ENCODE measurements at places on chromosomes 5 and 9.
A peak's percentile ranks its signal among the peaks of the same experiment; 100 is the strongest.

- DNase-seq: no peak
Observed at GRCh38 chr5:179271821-179272325, 73.4 kb downstream of the ADAMTS2 start.

- no peak for DNase-seq
Observed at GRCh38 chr9:136328011-136328621, 777 bp downstream of the GPSM1 start.

DNA sequence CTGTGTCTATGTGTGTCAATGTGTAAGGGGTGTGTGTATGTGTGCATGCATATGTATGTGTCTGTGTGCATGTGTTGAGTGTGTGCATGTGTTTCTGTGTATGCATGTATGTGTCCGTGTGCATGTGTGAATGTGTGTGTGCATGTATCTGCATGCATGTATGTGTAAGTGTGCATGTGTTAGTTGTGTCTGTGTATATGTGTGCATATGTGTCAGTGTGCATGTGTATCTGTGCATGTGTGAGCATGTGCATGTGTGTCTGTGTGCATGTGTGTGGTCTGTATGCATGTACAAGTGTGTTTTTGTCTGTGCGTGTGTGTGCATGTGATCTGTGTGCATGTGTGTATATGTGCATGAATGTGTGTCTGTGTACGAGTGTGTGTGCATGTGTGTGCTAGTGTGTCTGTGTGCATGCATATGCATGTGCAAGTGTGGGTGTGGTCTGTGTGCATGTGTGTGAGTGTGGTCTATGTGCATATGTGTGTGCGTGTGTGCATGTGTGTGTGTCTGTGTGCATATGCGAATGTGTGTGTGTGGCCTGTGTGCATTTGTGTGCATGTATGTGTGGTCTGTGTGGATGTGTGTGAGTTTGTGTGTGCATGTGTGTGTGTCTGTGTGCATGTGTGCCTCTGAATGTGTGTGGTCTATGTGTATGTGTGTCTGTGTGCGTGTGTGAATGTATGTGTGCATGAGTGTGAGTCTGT lies 9.6 kb downstream of the FAM163B start:
- DNase-seq: no peak

DNA sequence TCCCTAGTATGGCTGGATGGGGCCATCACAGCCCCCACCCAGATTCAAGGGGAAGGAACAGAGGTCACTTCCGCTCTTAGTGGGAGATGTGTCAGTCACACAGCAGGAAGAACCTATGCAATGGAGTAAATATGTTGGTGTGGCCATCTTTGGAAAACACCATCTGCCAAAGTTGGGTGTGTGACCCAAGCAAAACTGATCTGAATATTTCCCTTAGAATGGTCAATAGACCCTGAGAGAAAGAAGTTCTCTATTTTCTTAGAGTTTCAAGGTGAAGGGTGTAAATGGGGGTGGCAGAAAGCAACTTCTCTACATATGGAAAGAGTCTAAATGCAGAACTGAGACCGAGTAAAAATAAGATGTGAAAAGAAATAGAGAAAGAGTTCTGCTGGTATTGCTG lies 212.7 kb downstream of the ESM1 start:
- DNase-seq: no peak

- no peak for DNase-seq
Observed at GRCh38 chr5:1443171-1443570, 2.1 kb downstream of the SLC6A3 start.

DNA sequence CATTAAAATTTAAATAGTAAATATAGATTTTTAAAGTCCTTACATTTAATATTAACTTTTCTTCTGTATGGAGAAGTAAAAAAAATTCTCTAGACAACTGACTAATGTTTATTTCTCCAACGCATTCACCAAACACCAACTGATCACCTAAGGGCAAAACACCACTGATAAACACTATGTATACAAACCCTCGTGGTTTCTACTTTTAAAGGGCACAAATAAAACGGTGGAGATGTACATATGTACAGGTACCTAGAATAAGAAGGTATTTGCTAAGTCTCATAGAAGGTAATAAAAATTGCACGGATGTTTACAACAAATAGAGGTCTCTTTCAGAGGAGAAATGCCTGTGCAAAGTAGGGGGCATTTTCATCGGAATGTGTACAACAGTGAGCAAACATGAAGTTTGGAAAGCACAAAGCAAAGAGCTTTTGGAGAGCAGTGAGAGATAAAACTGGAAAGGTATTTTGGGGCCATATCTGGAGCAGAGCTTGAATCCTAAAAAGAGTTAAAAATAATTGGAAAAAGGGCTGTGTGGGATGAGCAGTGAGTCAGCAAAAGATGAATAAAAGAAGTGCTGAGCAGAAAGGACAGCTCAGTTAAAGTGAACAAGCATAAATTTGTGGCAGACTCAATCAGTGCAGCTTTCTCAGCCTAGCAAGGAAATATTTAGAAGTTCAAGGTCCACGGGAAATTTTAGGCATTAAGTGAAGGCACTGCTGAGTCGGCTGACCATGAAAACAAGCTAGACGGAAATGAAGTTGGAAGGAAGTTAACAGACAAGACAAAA lies 160.0 kb downstream of the TMEM161B start:
- DNase-seq: no peak

DNA sequence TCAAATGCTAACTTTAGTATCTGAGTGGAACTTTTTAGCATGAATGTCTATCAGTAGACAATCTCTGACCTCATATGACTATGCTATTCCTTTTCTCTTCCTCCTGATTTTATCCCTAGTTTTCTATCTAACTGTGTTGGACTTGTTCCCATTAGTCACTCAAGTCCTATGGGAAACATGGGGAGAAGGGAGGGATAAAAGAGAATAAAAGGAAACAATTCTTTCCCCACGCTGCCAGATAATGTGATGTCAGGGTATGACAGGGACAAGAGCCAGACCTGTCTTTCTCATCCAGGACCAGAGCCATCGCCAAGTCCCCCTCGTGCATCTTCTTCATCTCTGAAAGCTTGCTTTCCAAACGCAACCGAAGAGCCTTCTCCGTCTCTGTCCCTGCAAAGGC lies 43.9 kb downstream of the CDK5RAP2 start:
- DNase-seq: no peak

DNA sequence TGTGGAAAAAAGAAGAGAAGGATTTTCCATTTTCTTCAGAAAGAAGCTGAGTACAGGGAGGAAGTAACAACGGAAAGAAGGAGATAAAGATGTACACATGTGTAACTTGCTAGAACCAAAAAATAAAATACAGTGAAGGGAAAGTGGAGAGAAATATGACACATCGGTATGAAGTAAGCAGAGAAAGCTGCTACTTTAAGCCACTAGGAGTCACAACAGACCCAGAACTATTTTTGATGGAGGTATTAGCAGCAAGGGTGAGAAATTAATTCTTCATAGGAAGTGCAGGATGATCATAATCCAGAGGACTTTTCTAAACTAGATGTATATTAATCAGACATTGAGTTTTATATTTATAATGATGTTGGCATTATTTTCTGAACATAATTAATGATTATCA lies 88.5 kb downstream of the FAM174A start:
- DNase-seq: no peak

DNA sequence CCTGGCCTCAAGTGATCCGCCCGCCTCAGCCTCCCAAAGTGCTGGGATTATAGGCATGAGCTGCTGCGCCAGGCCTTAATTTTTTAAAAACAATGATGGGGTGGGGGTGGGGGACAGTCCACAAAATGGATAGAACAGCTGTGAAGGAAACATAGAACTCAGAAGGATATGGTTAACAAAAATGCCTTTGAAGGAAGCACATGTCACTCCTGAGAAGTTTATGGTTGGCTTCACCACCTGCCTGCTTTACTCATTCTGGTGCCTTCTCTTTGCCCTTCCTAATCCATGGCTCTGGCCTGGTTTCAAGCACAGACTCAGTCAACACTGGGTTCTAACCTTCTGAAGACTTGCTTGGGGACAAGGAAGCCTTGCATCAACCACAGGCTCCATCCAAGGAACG lies 10.3 kb downstream of the BAG1 start:
- no peak for DNase-seq

GRCh38 chr5:76638479-76638878 lies 15.3 kb upstream of the F2RL2 start:
- DNase-seq: no peak

GRCh38 chr9:111904891-111905291 lies 8.3 kb downstream of the UGCG start:
- no peak for DNase-seq

GRCh38 chr5:67827541-67827940 lies 388.0 kb upstream of the PIK3R1 start:
- no peak for DNase-seq

DNA sequence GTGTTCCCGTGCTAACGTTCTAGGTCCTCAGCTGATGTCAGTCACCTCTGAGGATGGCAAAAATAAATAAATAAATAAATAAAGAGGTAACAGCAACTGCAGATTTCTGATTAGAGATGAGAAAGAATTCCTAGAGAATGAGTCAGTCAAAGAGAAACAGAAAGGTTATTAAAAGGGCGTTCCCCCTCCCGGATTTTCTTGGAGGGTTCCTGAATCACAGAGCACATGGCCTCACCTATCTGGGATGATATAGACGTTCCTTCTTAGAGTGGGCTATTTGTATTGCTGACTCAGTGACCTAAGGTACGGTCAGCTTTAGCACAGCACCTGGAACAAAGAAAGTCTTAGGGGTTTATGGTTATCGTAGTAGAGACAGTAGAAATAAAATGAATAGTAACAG lies 30.6 kb downstream of the HTR4 start:
- no peak for DNase-seq

DNA sequence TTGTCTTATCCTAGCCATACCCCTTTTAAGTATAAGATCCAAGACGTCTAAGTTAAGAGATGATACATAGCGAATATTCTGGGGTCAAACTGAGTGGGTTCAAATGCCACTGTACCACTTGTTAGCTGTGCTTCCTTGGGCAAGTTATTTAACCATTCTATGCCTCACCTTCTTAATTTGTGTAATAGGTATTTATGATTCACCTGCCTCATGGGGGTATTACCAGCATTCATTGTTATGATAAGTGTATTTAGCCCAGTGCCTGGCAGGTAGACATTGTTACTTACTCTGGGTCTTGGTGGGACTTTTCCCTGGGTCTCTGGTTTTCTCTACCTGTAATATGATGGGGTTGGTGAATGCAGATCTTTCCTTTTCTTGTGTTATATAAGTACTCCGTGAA lies 3.8 kb downstream of the LARP1 start:
- no peak for DNase-seq

DNA sequence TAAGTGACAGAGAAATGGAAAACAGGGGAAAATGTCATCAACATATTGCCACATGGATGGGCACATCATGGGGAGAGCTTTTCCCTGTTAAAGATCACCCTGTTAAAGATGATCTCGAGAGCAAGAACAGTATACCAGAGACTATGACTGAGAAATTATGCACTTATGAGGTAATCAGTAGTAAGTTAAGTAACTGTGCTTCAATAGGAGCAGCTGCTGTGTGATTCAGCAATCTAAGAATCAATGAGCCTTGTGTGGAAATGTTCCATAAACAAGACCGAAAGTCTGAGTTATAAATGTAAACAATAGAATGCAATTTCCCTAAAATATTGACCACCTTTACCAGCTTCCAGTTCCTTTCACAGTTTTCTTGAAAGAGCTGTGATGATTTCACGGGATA lies 582.3 kb downstream of the CAAP1 start:
- DNase-seq: no peak

DNA sequence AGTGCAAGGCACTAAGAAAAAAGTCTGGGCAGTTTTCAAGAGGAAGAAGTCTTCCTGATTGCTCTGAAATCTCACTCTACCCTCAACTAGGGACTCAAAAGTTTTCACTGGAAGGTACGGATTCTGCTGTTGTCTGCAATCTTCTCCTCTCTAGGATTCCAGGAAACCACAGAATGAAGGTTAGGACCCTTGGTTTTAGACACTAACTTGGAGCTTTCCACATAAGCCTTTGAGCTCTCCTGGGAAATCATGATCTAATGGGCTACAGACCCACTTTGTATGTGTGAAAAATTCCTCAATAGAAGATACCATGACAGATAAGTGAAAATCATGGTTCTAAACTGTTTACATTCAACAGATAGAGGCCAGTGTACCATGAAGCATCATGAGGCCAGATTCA lies 265.1 kb downstream of the PSAT1 start:
- no peak for DNase-seq

DNA sequence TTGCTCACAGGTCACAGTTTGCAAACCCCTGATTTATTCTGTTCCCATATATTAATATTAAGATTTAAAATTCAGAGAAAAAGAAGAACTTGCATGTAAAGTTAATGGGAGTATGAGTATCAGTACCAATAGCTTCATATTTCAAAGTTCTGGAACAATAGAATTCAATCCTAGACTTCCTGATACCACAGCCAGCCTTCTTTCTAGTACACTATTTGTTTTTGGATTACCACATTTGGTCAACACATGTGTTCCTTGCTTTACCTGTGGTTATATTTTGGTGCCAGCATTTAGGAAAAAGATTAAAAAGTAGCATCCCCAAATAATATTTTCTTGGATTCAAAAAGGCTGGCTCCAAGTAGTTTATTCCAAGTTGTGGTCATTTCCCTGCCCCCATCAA lies 49.5 kb downstream of the SPINK5 start:
- no peak for DNase-seq

GRCh38 chr5:41790038-41790776 lies 80.0 kb downstream of the OXCT1 start:
- DNase-seq: no peak

GRCh38 chr5:107794741-107795140 lies 124.0 kb upstream of the EFNA5 start:
- no peak for DNase-seq

DNA sequence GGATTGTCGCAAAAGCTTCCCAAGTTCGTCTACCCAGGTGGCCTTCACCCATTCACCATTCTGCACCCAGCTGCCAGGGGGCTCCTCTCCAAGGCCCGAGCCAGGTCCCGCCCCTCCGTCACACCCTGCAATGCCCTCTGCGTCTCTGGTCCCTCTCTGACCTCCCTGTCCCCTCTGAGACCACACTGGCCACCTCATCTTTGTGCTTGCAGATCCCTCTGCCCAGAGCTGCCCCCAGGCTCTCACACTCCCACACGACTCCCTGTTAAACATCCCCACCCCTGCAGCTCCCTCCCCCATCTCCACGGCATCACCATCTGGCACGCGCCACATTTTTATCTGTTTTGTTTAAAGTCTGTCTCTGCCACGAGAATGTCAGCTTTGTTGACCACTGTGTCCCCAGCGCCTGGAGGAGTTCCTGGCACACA lies 243.6 kb downstream of the PBX3 start:
- DNase-seq: no peak

- no peak for DNase-seq
Observed at GRCh38 chr5:142671266-142671665, 14.6 kb downstream of the FGF1 start.

DNA sequence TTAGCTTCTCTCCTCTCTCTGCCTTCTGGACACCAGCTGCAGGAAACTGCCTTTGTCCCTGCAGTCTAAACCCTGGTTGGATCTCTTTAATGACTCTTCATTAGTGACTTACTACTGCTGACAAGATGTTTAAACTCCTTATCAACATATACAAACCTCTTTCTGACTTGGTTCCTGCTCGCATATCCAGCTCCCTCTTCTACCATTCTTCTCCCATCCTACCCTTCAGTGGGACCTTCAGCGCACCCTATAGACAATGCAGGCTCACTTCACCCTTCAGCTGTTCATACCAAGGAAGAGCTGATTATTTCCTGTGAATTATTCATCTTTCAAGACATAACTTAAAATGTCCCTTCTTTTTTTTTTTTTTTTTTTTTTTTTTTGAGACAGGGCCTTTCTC lies 436.5 kb downstream of the KIAA0825 start:
- DNase-seq: peak; percentile 7

GRCh38 chr5:32280656-32281081 lies 32.1 kb downstream of the MTMR12 start:
- DNase-seq: peak; percentile 57

GRCh38 chr9:36738318-36738976 lies 165.8 kb downstream of the MELK start:
- no peak for DNase-seq

Data from activated naive CD4-positive, alpha-beta T cell treated with anti-CD3 and anti-CD28 coated beads for 36 hours (primary cell).